Left colon (tissue), 2 donors: ENCODE measurements at places on chromosomes 6 and 20. TPM values are rescaled to one million over a fixed set of nuclear protein-coding genes. Genes with fewer than 3 reads are reported as not detected.

GRCh38 chr6:107655864-107656263 lies 165.9 kb downstream of the SOBP start:
- DNase-seq, result no peak

DNA sequence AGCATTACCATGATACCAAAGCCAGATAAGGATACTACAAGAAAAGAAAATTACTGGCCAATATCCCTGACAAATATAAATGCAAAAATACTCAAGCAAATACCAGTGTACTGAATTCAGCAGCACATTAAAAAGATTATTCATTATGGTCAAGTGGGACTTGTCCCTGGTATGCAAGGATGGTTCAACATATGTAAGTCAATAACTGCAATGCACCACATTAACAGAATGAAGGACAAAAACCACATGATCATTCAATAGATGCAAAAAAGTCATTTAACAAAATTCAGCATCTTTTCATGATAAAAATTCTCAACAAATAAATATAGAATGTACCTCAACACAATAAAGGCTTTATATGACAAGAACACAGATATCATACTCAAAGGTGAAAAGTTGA lies 9.1 kb upstream of the DEFB125 start:
- DNase-seq, result no peak

DNA sequence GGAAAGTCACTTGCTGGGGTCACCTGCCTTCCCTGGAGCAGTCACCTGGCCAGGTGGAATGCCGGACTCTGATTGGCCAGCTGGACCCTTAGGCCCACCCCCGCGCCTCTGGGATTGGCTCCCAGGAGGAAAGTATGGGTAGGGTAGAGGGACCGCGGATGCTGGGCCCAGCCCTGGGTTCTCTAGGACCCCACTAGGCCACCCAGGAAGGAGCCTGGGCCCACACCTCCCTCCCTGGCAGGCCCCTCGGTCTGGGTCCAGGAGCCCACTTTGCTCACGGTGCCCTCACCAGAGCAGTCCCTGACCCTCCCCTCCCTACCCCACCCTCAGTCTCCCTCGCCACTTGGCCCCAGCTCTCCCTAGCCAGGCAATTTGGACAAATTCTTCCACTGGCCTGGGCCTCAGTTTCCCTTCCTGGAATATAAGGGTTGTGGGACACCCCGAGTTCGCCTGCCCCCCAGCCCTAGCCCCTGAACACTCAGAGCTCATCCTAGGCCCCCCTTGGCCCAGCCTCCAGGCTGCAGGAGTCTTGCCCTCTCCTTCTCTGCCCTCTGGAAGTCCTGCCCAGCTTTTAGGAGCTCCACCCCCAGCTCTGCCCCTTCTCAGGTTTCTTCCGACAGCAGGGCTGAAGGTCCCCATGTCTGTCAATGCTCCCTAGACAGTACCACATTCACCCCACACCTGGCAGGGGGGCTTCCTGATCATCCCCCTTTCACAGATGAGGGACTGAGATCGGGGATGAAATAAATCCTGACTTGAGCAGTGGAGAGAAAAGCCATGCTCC lies 299.6 kb downstream of the TAF4 start:
- peak; percentile 19 for DNase-seq

- DNase-seq, result no peak
These were observed 178.3 kb downstream of the ZDHHC14 start for GRCh38 chr6:157559201-157559756.

- no peak for DNase-seq
These were observed 192.6 kb upstream of the VGLL2 start for GRCh38 chr6:117072781-117073180.

DNA sequence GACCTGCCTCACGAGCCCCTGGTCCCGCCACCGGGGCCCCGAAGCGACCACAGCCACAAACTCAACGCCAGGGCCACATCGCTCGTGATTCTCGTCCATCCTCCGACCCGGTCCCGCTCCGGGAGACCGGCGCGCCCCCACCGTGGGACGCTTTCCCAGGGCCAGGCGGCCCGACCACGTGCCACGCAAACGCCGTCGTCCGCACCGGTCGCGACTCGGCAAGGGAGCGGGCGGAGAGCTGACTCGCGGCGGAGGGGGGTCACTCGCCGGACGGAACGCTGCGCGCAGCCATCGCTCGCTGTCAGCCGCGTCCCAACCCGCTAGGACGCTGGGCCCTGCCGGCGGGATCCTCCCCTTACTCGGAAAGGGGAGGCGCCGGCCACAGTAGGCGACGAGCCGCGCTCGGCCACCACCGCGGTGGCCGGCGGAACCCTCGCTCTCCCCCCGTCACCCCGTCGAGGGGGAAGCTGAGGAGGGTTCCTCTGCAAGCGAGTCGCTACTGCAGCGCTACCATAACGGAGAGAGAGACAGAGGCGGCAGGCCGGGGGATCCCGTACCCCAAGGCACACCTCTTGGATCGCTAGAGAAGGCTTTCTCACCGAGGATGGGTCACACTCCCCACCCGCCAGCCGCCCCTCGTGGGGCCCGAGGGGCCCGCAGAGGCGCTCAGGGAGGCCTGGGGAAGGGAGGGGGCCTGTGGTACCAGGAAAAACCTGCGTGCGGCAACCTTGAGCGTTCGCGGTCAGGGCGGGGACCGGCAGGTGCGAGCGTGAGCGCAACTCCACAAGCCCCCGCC lies 511.8 kb upstream of the ZNF337 start:
- no peak for DNase-seq

The DLK2 gene
- total RNA-seq, result 0.28 TPM

The CENPB gene
- 80.5 TPM for total RNA-seq
